ENCODE measurements at places on chromosomes 16 and 17.

DNA sequence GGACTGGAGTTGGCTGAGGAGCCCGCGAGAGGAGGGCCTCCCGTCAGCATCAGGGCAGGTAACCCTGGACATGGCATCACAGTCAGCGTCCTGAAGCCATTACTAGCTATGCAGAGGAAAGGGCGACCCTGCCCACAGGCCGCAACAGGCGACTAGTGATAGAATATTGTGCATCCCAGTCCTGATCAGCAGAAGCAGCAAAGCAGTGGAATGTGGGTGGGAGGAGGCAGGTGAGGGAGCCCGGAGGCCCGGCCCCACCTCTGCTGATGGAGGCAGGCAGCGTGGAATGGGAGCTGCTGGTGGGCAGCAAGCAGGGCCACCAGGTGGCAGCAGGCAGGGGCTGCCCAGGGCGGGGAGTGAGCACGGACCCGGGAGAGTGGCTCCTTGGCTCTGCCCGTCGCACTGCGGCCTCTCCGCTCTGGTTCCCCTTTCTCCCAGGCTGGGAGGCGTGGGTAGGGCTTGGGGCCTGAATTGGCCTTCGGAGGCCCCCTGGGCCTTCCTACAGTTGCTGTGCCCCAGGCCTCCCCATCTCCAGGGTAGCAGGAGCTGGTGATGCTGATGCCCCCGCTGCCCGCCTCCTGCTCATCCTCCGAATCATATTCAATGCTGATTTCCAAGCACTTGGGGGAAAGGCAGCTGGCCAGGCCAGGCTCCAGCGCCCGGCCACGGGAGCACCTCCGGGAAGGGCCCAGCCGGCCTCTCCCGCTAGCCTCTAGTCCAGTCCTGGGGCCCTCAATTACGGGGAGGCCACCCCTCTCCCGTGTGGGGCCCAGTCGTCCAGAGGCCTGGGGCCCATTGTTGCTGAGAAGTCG, 20.2 kb downstream of the TSPOAP1 start:
- DNase-seq: no peak

DNA sequence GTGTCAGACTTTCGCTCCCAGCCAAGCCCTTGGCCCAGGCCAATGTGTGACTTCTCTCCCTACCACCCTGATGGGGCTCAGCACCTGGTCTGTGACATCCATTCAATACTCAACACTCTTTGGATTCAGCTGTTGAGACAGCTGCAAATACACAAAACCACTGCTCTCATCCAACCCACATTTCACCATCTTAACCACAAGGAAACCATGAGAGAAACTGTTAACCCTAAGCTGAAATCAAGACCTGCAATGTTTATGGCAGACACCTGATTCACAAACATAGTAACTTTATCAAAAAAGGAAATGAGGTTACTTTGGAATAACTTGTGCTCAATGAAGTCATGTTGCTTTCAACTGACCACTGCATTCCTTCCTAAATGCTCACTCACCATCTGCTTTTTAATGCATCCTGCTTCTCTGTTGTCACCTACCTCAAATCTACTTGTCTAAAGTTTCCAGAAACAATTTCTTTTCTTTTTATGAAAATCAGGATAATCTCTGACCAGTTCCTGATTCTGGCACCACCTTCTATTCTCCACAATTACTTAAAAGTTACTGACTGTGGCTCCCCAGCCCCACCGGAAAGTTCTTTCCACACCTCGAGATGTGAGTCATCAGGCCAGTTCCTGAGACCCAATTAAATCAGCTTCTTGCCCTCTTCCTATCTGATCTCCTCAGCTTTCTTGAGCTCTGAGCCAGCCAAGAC, 88.2 kb downstream of the NOG start:
- DNase-seq: no peak

DNA sequence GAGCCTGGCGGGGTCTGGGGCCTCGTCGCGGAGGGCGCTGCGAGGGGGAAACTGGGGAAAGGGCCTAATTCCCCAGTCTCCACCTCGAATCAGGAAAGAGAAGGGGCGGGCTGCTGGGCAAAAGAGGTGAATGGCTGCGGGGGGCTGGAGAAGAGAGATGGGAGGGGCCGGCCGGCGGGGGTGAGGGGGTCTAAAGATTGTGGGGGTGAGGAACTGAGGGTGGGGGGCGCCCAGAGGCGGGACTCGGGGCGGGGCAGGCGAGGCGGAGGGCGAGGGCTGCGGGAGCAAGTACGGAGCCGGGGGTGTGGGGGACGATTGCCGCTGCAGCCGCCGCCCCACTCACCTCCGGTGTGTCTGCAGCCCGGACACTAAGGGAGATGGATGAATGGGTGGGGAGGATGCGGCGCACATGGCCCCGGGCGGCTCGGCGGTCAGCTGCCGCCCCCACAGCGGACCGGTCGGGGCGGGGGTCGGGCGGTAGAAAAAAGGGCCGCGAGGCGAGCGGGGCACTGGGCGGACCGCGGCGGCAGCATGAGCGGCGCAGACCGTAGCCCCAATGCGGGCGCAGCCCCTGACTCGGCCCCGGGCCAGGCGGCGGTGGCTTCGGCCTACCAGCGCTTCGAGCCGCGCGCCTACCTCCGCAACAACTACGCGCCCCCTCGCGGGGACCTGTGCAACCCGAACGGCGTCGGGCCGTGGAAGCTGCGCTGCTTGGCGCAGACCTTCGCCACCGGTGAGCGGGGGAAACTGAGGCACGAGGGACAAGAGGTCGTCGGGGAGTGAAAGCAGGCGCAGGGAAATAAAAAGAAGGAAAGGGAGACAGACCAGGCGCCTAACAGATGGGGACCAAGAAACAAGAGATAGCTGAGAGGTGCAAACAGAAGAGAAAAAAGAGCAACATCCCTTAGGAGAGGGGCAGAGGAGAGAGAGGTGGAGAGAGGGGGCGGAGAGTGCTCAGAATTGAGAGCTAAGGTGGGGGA, at the start of gene PNMT:
Gene PNMT, plus strand, starts transcription at position 509 of the 980 bp plus-strand sequence. Its CDS starts 23 bp downstream, at position 532.
- peak; percentile 87 for DNase-seq

DNA sequence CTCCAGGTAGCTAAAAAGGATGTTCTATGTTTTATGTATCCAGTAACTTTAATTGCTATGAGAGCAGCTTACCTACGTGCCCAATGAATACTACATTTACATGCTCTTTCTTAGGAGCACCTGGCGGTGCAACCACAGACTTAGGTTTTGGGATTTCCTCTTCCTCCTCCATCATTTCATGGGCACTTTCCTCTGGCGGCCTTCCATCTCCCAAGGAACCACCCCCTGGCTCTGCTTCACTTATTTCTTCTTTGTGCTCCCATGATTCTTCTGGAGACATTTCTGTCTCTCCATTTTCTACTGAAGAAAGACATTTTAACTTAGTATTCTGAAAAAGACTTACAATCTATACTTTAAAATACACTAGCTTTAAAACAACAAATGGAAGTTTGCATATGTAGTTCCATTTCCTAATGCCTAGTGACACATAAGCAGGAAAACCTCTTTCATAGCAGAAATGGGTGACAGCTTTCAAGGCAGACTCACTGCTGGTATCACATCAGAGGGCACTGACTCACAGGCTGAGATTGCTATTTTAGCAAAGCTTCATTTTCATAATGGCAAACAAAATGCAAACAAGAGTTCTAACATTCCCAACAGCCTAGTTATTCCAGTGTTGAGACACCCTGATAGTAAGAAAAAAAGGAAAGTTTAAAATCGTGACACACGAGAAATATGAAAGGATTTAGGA, 19.1 kb downstream of the GSPT1 start:
- no peak for DNase-seq

GRCh38 chr17:880443-881269, 98.5 kb downstream of the MRM3 start:
- no peak for DNase-seq

DNA sequence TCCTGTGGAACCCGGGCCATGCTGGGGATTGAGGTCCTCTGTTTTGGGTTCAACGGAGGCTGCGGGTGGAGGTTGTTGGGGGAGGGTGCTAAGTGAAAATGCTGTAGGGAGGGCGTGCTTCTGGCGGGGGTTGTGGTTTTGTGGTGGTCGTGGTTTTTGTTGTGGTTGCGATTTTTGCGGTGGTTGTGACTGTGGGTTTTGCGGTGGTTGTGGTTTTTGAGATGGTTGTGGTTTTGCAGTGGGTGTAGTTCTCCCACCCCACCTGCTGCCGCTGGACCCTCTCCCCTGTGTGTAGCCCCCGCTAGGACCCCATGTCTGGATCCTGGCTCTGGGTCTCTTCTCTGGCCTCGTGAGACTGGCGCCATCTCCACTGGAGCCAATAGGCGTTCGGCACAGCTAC, 4.9 kb upstream of the SSTR5 start:
- DNase-seq: no peak

DNA sequence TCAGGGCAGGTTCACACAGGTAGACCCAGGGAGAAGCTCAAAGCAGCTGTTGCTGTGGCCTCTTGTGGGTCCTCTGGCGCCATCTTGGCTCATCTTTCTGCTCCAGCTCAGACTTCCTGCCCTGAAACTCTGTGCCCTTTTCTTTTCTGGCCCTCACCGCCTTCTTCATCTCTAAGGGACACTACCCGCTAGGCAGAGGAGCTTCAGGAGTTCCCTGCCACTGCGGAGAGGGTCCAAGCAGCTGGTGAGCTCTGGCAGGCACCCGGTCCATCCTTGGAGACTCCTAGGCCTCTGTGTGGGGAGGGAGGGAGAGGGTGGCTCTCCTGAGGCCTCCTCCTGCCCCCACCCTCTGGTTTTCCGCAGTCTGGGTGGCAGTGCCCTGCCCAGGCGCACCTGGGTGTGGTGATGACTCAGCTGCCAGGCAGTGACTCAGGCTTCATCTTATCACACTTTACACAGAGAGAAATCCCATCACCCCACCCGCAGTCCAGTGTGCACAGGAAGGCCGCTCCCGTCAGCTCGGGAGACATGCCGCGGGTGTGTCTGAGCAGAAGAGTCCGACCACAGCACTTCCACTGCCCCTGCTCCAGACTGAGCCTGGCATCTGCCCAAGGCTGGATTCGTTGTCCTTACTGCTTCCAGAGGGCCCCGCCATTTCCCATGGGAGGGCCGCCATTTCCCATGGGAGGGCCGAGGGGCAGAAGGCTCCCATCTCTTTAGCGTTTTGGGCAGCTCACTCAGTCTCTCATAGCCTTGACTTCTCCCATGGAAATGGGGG, 7.3 kb downstream of the NT5C start:
- DNase-seq: peak; percentile 90

DNA sequence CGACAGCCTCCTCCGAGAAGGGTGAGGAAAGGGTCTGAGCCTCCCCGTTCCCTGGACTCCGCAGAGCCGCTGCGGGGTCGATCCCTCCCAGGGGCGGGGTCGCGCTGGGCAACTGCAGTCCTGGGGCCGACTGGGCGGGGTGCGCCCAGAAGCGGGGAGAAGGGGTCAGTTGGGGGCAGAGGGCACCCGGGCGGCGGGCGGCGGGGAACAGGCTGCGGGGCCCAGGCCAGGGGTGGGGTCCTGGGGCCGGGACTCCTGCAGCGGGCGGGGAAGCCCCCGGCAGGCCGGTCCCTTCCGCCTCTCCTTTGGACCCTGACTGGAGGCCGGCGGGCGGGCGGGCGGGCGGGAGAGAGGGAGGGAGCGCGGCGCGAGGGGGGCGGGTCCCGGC, 352 bp downstream of the GGNBP2 start:
- no peak for DNase-seq

- DNase-seq: peak; percentile 72
Measured at GRCh38 chr17:27630607-27631410, at the start of gene LGALS9. Gene LGALS9 (plus strand): TSS chr17:27631188. CDS start chr17:27631266, 78 bp downstream.

GRCh38 chr17:46720408-46720807, 98.1 kb downstream of the WNT3 start:
- no peak for DNase-seq

- no peak for DNase-seq
Measured at GRCh38 chr16:31569360-31569717, 41.6 kb downstream of the AHSP start.

- peak; percentile 91 for DNase-seq
Measured at GRCh38 chr17:30363715-30364202, 15.0 kb upstream of the CPD start.

GRCh38 chr16:14569213-14569612, 60.8 kb downstream of the PARN start:
- no peak for DNase-seq

GRCh38 chr17:49450735-49451134, 36.1 kb upstream of the PHB1 start:
- DNase-seq: no peak

DNA sequence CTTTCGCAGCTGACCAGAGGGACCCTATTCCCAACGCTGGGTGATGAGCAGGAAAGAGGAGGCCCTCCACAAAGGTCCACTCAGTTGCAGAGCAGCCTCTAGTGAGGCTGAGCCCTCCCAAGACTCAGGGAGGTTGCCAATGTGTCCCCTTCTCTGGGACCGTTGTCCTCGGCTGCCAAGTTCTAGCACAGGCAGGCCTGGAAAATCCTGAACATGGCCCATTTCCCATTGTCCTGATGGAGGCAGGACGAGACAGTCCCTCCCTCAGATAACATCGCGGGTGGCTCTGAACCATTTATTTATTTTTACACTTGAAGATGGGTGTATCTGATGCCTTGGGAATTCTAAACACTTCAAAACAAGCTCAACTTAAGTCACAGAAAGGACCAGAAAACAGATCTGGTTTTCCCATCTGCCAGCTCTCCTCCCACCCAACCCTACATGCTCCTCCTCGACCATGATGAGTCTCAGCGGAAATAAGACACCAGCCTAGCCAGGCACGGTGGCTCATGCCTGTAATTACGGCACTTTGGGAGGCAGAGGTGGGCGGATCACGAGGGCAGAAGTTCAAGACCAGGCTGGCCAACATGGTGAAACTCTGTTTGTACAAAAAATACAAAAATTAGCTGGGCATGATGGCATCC, 12.8 kb downstream of the CDIP1 start:
- no peak for DNase-seq

DNA sequence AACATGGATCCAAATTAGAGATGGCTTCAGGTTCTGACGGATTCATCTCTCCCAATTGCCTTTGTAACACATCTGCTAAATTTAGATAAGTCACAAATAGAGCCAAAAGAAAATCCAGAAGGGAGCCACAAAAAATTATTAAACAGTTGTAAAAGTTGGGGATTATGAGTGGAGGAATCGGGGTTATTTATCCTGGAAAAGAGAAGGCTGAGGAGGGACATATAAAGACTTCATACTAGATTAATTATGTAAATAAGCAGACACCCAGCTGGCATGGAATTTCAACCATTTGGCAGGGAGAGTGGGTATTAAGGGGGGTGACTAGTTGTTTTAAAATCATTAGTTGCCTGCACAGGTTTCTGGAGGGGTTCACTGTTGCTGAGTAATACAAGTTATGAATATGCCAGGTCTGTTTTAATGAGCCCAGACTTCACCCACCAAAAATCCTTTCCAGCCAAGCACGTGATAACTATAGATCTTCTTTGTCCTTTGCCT, 89.6 kb downstream of the CDH13 start:
- no peak for DNase-seq

DNA sequence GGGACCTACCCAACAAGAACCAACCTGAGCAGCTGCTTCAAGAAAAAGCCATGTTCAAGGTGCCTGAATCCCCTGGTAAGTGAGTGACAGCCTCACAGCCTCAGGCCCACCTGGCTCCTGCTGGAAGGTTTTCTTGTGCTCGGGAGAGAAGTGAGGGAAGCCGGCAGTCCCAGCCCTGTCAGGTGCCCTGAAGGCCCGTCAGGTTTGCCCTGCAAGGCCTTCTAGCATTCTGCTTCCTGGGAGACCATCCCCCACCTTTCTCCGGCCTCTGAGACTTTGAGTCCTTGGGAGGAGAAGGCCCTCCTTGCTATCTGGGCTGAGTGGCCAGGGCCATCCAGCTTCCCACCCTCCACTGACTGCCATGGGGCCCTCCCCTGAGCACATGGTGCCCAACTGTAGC, 166.7 kb upstream of the ZNF267 start:
- no peak for DNase-seq

- DNase-seq: no peak
Measured at GRCh38 chr16:78695391-78695790, 595.9 kb downstream of the WWOX start.

Measured in activated effector memory CD4-positive, alpha-beta T cell treated with anti-CD3 and anti-CD28 coated beads, Interleukin-2, amount 50 U/mL, for 16 hours (primary cell).